ENCODE measurements at places on chromosomes 6 and 20. TPM values are rescaled to one million over a fixed set of nuclear protein-coding genes. Genes with fewer than 3 reads are reported as not detected.
A peak's percentile ranks its signal among the peaks of the same experiment; 100 is the strongest.

DNAH8 gene
- total RNA-seq = not detected

DNA sequence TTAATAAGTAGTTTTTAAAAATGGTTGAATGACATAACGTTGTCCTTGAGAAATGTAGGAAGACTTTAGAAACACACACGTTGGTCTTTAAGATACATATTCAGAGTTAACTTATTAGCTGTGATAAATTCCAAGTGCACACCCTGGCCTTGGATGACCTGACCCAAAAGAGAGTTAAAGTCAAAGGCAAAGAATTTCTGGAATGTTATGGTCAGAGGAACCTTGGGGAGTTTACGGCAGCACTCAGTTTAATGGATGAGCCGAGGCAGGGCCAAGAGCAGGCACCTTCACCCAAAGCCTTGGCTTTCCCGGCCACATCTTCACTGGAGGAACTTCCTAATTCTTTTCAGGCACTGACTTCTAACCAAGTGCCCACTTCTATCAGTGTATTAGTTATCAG, 200.5 kb downstream of the SMOC2 start:
- no peaks in the 10 kb centered on the region for H3K4me1 ChIP-seq
- no peak overlapping the region for H3K27ac ChIP-seq
- no peak for DNase-seq
- H3K36me3 ChIP-seq = no peaks in the 10 kb centered on the region

SLC22A1 gene
- total RNA-seq = 0.80 TPM

LY86 gene
- not detected for total RNA-seq

TREM2 gene
- not detected for total RNA-seq

SSTR4 gene
- not detected for total RNA-seq

GRCh38 chr20:58433759-58434158, 44.7 kb downstream of the VAPB start:
- peaks cover 52% of the 10 kb centered on the region for H3K36me3 ChIP-seq
- no peaks in the 10 kb centered on the region for H3K27me3 ChIP-seq
- H3K4me1 ChIP-seq = no peaks in the 10 kb centered on the region
- H3K27ac ChIP-seq = no peak overlapping the region
- DNase-seq = no peak

DNA sequence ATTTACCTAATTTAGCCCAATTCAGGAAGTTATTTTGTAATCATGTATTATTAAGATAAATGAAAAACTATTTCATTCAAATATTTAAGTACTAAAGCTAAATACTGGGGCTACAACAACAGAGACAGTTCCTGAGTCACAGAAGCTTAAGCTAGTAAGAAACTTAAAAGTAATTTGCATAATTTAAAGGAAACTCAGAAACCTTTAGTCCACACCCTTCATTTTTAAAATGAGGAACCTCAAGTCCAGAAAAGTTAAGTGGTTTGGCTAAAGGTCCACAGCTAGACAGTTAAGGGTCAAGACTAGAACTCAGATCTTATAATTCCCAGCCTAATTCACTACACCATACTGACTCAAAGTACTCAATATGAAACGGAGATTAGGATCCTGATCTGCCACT, 7.2 kb downstream of the LMBRD1 start:
- no peak for DNase-seq
- H3K36me3 ChIP-seq = peaks cover 35% of the 10 kb centered on the region
- H3K27ac ChIP-seq = no peak overlapping the region
- no peaks in the 10 kb centered on the region for H3K27me3 ChIP-seq
- no peak overlapping the region for H3K4me3 ChIP-seq

GRCh38 chr6:49839957-49840356, 26.4 kb downstream of the CRISP1 start:
- no peaks in the 10 kb centered on the region for H3K4me1 ChIP-seq
- no peak overlapping the region for H3K27ac ChIP-seq
- H3K4me3 ChIP-seq = no peak overlapping the region
- H3K36me3 ChIP-seq = no peaks in the 10 kb centered on the region

DNA sequence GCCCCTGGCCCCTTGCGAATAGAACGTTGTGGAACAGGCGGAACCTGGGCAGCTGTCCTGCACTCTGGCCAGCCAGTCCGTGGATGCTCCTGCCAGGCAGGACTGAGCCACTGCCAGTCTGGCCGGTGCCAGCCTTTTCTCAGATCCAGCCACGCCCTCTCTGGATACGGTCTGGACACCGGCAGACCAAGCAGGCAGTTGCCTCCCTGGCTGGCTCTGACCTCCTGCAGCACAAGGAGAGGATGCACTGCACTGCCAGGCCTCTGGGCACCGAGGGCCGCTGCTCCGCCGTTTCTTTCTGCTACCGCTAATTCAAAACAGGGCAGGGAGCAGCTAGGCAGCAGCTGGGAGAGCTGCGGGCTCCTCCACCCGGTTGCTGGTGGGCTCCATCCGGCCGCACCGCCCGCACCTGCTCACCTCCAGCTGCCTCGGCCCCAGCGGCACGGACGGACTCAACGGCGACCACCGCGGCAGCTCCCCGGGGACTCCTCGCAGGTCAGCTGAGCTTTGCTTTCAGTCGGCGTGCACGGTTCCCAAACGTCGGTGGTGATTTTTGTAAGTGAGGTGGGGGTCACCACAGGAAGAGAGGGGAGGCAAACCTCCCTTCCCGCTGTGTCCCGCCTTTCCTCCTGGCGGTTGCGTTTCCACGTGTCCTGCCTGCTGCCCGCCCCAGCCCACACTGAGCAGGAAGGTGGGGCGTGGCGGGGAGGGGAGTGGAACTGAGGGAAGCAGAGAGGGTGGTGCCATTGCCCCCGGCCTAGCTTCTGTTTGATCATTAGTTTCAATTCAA, 30.3 kb upstream of the AFDN start:
- H3K4me3 ChIP-seq = no peak overlapping the region
- no peak overlapping the region for H3K27ac ChIP-seq
- no peaks in the 10 kb centered on the region for H3K4me1 ChIP-seq
- DNase-seq = no peak

GNMT gene
- 0.29 TPM for total RNA-seq

GRCh38 chr20:50226093-50226974, 35.7 kb downstream of the CEBPB start:
- H3K27me3 ChIP-seq = no peaks in the 10 kb centered on the region
- no peak overlapping the region for H3K27ac ChIP-seq
- H3K4me1 ChIP-seq = no peaks in the 10 kb centered on the region
- no peaks in the 10 kb centered on the region for H3K36me3 ChIP-seq
- DNase-seq = peak; percentile 35

RRAGD gene
- 20.7 TPM for total RNA-seq

DNA sequence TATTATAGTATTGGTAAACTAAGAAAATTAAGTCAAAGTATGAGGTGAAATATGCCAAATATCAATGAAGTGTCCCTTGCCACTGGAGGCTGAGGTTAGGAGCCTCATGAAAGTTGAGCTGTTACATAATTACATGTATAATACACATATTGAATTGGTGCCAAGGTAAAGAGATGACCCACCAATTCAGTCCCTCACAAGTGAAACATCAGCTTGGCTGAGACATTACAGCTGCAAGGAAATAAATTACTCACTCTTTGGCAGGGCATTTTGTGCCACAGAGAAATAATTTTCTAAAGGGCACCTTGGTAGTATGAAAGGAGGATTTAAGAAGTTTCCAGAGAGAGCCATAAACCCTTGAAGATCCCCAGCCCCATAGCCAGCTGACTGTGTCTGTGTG, 127.4 kb downstream of the ADGRG6 start:
- no peaks in the 10 kb centered on the region for H3K36me3 ChIP-seq
- H3K4me3 ChIP-seq = no peak overlapping the region
- DNase-seq = no peak
- no peaks in the 10 kb centered on the region for H3K27me3 ChIP-seq
- no peaks in the 10 kb centered on the region for H3K4me1 ChIP-seq
- H3K27ac ChIP-seq = no peak overlapping the region

- no peaks in the 10 kb centered on the region for H3K4me1 ChIP-seq
- H3K4me3 ChIP-seq = no peak overlapping the region
- no peaks in the 10 kb centered on the region for H3K36me3 ChIP-seq
Observed at GRCh38 chr6:48610846-48611245, 499.8 kb upstream of the PTCHD4 start.

- H3K4me3 ChIP-seq = no peak overlapping the region
- peaks cover 6% of the 10 kb centered on the region for H3K4me1 ChIP-seq
- DNase-seq = peak; percentile 91
- H3K27me3 ChIP-seq = peaks cover 97% of the 10 kb centered on the region
Observed at GRCh38 chr20:20887593-20888265, 175.3 kb upstream of the RALGAPA2 start.

DNA sequence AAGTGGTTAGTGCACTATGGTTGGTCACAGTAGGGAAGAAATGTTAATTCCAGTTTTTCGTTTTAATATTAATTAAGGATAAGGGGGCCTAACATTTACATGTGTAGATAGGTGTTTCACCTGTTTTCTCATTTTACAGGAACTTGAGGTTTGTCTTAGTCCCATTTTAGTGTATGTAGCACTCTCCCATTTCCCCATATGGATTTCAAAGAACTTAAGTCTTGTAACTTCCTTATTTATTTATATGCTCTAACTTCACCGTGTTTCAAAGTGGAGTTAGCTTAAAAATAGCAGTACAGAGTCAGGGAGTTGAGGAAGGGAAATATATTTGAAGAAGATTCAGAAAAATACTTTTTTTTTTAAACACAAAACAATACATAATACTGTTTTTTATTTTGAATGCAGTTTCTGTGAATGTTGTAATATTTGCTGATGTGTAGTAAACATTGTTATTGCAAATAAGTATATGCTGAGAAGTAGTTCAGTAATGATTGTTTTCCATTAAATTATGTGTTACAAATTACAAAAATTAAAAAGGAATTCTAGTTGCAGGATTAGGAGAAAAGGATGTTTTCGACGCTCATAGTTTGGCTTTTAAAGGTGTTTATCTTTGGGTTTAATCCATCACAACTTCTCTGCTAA, 3.5 kb downstream of the SCAF8 start:
- no peak overlapping the region for H3K4me3 ChIP-seq
- peaks cover 9% of the 10 kb centered on the region for H3K4me1 ChIP-seq
- DNase-seq = no peak
- peaks cover 21% of the 10 kb centered on the region for H3K36me3 ChIP-seq
- no peaks in the 10 kb centered on the region for H3K27me3 ChIP-seq

DNA sequence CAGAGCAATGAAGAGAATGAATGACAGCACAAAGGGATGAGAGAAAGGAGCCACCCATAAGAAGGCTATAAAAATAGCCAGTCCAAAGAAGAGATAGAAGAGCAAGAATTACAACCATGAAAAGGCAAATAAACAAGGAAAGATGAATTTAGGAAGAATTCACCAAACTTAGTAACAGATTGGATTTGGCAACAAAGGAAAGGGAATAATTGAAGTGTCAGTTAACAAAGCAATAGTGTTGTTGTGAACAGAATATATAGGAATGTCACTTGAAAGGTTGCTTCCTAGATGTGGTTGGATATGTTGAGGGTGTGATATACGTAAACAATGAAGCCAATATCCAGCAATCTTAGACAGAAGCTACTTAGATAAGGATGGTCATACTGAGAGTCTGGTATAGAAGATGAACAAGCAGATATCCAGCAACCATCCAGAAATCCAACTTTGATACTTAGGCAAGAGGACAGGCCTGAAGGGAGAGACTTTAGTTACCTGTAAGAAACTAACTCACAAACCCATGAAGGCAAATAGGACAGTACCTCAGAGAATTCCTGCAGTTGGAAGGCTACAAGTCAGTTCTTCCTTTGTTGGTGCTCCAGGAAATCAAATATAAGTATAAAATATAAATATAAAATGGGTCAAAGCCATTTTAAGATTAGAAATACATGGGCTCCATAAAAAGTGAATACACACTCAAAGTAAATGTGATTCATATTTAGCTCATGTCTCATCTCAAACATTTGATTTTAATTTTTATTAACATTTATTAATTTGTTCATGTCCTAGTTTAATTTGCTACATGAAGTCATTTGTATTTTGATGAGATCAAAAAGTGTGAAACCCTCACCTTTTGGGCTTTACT, 106.5 kb downstream of the HFE start:
- H3K4me3 ChIP-seq = no peak overlapping the region
- no peak for DNase-seq
- no peaks in the 10 kb centered on the region for H3K36me3 ChIP-seq
- H3K27ac ChIP-seq = no peak overlapping the region

DNA sequence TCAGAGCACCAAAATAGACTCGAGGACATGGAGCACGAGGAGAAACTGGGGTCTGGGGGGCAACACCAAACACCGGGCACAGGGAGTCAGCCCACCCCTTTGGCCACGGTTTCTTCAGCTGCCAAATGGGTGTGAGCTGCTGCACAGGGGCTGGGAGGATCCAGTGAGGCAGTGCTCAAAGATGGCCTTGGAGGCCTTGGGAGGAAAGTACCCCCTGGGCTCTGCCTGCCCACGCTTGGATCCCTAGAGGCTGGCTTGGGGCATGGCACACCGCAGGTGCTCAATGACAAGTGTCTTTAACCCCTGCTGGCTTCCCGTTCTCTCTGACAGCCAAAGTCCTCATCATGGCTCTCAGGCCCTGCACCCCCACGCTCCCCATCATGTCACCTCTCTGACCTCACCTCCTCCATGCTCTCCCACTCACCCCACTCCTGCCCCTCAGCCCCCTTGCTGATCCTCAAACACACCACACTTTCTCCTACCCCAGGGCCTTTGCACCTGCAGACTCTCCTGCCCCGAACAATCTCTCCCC, 190.3 kb downstream of the ANKRD60 start:
- no peak for DNase-seq
- no peak overlapping the region for H3K4me3 ChIP-seq
- no peak overlapping the region for H3K27ac ChIP-seq
- H3K36me3 ChIP-seq = no peaks in the 10 kb centered on the region
- H3K27me3 ChIP-seq = no peaks in the 10 kb centered on the region
- no peaks in the 10 kb centered on the region for H3K4me1 ChIP-seq

DNA sequence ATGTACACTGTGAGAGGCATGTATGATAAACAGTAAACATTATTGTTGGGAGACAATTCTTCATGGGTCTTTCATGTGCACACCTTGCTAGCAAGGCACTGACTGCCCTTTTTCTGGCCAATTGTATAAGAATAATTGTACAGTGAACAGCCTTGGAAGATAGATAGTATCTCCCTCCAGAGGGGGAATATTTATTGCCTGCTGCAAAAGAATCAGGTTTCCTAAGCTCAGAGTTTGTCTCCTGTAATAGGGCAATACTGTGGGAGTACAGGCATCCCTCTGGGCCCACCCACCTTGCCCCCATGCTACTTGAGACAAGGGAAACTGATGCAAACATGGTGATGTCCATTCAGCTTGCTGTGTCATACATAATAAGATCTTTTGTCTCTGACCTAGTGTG, 442.2 kb downstream of the HDGFL1 start:
- no peaks in the 10 kb centered on the region for H3K36me3 ChIP-seq
- no peak for DNase-seq
- no peaks in the 10 kb centered on the region for H3K27me3 ChIP-seq
- no peak overlapping the region for H3K4me3 ChIP-seq
- H3K4me1 ChIP-seq = no peaks in the 10 kb centered on the region
- no peak overlapping the region for H3K27ac ChIP-seq

- no peak for DNase-seq
- H3K4me1 ChIP-seq = no peaks in the 10 kb centered on the region
- peaks cover 97% of the 10 kb centered on the region for H3K27me3 ChIP-seq
- no peak overlapping the region for H3K4me3 ChIP-seq
- no peaks in the 10 kb centered on the region for H3K36me3 ChIP-seq
- H3K27ac ChIP-seq = no peak overlapping the region
Observed at GRCh38 chr6:7819431-7820015, 91.1 kb downstream of the TXNDC5 start.
